Smooth muscle cell of the pulmonary artery (primary cell): ENCODE measurements at places on chromosomes 7 and 10. TPM values are rescaled to one million over a fixed set of nuclear protein-coding genes. Genes with fewer than 3 reads are reported as not detected.

OPN1SW gene
- not detected in 2 replicates for total RNA-seq

ADIRF gene
- 86.1 and 116 TPM in 2 replicates for total RNA-seq

SPRN gene
- 0.39 and 1.6 TPM in 2 replicates for total RNA-seq

CALML3 gene
- not detected in 2 replicates for total RNA-seq

AOAH gene
- not detected in 2 replicates for total RNA-seq

LIPA gene
- 54.0 and 63.7 TPM in 2 replicates for total RNA-seq
